Stimulated activated CD8-positive, alpha-beta memory T cell treated with anti-CD3 and anti-CD28 coated beads, Interleukin-15, amount 100 ng/mL, for 24 hours (primary cell): ENCODE measurements at places on chromosomes 7 and 10.

DNA sequence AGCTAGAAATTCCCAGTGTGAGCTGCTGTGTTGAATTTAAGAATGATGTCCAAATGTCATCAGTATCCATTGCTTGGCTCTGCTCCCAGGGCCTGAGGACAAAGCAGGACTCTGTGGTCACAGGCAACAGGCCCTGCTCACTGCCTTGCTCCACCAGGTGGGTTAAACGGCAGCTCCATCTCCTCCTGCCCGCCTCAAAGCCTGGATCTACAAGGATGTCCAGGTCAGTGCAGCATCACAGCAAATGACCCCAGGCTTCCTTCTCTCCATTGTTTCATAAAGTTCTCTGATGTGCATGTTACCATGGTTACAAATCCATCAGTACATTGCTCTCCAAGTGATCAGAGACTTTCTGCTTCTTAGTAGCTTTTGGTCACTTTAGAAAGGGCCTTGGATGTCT is 322.0 kb upstream of the ZNF32 start:
- no peak for DNase-seq

DNA sequence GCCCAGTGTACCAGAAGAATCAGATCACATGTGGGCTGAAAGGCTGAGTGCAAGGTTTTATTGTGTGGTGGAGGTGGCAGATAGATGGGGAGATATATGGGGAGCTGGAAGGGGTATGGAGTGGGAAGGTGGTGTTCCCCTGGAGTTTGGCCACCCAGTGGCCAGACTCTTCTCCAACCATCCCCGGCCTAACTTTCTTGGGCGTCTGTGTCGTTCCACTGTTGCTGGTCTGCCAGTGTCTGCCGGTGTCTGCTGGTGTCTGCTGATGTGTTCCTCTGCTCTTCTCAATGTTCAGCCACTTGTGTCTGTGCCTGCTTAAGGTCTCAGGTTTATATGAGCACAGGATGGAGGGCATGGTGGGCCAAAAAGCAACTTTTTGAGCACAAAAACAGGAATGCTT is 78.4 kb upstream of the PALS2 start:
- DNase-seq, result no peak

DNA sequence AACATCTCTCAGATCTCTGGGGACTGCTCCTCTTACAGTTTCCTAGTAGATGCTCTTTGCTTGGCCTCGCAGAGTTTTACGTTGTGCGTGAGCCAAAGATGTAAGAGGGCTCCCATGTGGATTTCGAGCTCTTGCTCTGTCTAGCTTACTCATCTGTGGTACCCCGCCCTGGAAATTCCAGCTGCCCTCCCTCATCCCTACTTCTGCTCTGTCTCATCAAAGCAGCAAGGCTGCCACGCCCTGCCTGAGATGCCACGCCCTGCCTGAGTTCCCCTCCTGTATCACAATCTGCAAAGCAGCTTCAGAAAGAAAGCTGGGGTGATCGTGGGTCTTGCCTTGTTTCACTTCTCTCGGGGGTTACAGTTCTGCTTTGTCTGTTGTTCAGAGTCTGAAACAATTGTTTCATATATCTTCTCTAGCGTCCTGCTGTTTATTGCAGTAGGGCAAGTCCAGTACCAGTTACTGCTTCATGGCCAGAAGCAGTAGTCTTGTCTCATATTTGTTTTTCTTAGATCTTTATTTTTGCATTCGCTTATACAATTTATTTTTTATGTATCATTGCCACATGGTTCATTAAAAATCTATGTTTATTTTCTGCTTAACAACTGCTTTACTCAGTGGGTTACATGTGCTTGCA is 36.1 kb upstream of the CCNY start:
- no peak for DNase-seq

- no peak for DNase-seq
Measured at GRCh38 chr10:75030371-75030770, 81.1 kb upstream of the SAMD8 start.

DNA sequence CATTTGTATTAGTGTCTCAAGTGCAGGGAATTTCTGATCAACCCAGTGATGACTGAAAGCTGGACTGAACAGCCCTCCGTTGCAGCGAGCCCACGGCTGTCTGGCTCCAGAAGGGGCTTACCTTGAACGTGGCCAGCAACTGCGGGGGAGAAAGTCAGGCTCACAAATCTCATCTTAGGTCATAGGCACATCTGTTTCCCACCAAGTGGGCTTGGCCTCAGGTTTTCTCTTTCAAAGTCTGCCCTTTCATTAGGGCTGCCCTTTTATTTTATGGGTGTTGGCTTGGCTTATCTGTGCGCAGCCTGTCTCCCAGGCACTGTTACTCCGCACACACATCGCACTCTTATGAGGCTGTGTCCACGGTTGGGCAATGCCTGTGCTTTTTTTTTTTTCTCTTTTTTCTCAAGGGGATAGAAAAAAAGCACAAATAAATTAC is 178.0 kb downstream of the JCAD start:
- no peak for DNase-seq

DNA sequence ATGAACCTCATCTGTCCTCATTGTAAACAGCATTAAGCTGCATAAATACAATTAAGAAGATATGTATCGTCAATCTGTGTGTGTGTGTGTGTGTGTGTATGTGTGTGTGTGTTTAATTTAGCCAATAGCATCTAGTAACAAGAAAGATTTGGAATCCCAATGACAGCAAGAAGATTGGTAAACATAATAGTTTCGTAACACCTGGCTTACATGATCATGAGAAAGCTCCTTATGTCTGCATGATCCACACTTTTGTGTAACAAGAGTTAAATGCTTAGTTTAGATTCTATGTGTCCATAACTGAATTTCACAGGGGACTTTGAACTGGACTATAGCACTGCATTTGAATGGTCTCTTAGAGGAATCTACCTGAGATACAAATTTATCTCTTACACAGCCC is 191.0 kb upstream of the BET1 start:
- no peak for DNase-seq

DNA sequence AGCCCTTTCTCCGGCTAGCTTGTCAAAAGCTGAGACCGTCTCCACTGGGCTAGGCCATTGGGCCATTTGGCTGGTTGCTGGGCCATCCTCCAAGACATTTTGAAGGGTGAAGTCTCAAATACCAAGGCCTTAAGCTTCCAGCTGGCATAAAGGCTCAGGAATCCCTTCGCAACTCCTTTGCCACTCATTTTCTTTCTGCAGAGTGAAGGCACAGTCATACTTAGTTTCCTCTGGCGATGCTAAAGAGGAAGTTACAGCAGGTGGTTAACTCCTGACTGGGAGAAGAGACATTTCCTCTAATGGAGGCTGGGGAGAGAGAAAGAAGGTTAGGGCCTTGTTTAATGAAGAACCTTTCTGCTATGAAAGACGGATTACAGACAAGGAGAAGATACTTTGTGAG is 4.8 kb upstream of the REPIN1 start:
- no peak for DNase-seq

- no peak for DNase-seq
Measured at GRCh38 chr10:33793793-33794192, 459.3 kb upstream of the NRP1 start.

DNA sequence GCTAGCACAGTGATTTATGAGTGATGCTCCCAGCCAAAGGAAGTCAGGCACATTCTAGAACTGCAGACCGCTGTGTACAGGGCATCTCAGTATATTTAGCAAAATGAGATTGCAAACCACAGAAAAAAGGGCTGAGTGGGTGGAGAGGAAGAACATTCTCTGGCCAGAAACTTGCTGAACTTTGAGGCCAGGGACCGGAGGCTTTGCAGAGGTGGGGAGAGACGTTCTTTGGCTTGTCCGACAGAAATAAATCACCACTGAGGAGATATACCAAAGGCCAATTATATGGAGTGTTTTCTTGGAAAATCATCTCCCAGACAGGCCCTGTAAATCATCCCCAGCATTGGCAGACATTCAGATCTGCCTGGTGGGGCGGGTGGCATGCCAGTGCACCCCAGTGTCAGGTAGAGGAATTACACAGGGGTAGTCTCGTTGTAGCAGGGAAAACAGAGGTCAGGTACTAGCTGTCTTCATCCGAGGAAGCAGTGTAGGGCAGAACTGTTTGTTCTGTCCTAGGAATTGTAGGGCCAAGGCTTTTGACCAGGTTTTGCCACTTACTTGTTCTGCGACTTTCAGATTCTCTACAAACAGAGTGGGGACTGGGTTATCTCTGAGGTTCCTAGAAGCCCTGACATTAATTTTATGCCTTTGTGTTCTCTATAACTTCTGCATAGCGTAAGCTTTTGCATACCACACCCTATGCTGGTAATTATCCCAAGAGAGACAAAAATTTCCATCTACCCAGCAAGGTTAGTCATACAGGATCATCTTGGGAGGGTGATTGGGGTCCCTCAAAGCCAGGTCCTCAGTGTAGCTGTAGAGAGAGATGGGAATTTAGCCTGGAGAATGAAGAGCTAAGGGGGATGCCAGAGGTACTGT is 655.6 kb downstream of the LRMDA start:
- DNase-seq, result no peak

DNA sequence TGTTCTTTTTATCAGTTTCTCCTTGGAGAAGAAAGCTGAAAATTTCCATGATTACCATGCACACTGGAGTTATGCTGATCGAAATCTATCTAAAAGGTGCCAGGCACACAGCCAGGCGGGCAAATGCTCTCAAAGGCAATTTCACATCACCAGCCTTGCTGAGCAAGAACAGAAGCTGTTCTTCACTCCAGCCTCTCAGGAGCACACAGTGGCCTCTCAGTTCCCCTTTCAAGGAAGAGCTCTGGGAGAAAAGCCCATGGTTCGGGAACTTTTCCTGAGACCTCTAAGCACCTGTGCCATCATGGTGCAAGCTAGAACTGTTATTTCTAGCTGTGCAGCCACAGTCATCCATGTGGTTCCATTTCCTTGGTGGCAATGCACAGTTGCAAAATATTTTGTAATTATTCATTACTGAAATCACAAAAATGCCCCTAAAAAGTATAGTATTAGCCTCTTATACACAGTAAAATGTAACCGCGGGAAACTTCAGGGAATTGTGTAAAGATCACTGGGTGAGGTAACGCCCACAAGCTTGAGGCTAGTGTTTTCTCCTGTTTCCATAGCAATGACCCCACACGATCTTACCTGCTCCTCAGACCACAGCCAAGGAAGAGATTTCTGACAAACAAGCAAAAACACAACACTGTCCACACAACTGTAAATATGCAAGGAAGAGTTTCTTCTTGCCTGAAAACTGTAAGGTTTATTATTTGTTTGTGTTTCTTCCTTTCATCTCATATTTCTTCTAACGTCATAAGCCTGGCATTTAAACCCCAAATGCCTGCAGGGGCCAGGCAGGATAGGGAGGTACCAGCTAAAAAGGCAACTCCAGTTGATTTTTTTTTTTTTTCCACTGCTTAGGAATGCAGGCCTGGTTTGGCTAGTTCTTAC is 121.2 kb downstream of the FAM107B start:
- no peak for DNase-seq

- DNase-seq, result no peak
Measured at GRCh38 chr7:87199241-87199640, 20.3 kb downstream of the TMEM243 start.

DNA sequence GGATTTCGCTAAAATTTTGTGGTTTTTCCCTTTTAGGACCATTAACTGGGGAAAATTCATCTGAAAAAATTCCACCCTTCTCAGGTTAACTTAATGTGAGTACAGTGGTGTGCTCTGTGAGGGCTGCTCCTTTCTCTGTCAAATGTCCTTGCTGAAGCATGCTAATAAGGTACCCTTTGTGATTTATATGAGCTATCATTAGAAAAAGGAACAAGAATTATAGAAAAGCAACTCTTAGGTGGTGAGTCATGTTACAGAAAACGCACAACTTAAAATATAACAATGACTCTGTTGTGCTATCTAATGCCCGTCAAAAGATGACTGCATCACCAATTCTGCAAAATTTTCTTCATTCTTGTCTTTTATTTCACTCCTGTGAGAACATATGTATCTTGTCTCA is 162.0 kb upstream of the MAGI2 start:
- DNase-seq, result no peak

DNA sequence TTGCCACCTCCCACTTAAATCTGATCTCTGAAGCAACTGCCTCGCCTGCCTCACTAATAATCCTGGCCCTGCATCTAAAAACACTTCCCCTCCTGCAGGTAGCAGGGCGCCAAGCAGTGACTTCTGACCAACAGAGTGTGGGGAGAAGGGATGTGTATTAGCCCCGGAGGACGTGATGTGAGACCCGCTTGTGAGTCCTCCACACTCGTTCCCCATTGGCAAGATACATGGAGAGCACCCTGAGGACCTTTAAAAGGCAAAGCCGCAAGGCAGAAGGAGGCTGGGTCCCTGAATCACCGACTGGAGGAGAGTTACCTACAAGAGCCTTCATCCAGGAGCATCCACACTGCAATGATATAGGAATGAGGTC is 6.1 kb upstream of the PILRA start:
- no peak for DNase-seq

- DNase-seq, result no peak
Measured at GRCh38 chr10:97937928-97938327, 88.3 kb downstream of the GOLGA7B start.

DNA sequence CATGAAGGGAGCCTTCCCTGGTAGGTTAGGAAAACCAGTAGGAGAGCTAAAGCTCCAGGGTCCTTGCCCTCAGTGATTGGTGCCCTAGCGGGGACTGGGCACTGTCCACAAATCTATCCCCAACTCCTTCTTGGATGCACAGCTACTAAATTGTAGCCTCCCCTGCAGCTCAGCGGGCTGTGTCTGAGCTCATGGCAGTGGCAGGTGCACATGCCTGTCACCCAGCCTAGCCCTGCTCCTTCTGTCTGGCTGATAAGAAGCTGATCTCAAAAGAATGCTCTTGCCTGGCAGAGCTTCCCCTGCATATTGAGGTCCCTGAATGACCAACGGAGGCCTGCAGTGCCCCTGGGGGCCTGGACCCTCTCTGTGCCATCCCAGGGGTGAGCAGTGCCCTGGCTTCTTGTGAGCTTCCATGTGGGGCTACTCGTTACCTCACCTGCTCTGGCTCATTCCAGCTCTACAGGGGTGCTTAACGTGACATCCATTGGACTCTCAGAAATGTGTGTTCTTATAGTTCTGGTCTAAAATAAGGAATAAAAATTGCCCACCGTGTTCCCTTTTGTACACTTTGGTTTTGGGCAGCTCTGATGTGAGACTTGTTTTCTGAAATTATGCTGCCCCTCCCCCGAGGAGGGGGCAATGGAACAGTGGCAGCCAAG is 59.8 kb upstream of the ANTXRL start:
- no peak for DNase-seq

DNA sequence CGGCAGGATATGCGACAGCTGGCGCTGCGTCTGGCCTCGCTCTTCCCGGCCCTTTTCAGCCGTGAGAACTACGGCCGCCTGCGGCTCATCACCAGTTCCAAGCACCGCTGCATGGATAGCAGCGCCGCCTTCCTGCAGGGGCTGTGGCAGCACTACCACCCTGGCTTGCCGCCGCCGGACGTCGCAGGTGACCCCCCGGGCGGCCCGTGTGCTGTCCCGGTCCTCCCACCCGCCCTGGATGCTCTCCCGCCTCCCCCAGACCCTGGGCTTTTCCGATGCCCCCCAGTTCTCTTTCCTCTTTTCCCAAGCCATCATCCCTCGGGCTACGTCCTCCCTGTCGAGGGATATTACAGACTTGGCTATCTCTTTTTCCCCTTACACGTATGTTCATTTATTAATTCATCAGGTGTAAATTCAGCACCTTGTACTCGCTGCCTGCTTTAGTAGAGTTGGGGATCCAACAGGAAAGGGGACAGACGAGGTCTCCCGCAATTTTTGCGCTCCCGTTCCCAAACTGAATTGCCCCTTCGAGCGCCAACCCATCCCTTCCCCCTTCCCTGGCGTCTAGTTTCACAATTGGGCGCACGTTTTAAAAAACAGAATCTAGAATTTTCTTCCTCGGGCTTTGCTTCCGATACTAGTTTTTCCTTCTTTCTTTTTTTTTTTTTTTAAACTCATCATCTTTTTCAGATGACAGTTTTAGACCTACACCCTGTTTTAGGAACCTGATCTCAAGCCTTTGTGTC is 846 bp downstream of the MINPP1 start:
- DNase-seq, result no peak

GRCh38 chr10:132413226-132414205 is 16.5 kb downstream of the PWWP2B start:
- no peak for DNase-seq
